ENCODE measurements at places on chromosomes 7 and 10.

GRCh38 chr10:123640016-123640535, 26.1 kb upstream of the GPR26 start:
- DNase-seq = no peak

DNA sequence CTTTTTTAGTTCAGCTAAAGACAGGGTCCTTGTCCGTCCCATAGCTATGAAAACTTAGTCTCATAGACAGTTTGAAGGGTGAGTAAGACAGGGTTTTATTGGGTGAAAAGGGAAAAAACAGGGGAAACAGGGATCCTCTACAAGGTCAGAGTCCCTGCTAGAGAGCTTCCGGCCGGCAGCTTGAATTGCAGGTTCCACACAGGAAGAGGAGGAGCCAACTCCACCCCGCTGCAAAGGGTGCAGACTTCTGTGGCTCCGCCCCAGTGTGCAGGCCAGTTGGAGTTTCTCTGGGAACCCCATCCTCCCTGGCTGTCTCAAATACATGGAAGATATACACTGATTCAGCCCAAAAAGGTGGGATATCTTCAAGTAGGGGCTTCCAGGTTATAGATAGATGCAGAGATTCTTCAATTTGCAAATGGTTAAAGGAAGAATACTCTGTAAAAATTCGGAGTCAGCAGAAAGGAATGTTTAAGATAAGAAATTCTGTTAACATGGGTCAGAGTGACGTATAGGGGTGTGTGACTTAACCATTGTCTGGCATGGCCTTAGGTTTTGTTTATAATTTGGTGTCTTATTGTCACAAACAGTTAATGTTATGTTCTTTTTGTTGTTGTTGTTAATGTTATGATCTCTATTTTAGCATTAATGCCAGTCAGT, 34.6 kb upstream of the HECW1 start:
- no peak for DNase-seq

DNA sequence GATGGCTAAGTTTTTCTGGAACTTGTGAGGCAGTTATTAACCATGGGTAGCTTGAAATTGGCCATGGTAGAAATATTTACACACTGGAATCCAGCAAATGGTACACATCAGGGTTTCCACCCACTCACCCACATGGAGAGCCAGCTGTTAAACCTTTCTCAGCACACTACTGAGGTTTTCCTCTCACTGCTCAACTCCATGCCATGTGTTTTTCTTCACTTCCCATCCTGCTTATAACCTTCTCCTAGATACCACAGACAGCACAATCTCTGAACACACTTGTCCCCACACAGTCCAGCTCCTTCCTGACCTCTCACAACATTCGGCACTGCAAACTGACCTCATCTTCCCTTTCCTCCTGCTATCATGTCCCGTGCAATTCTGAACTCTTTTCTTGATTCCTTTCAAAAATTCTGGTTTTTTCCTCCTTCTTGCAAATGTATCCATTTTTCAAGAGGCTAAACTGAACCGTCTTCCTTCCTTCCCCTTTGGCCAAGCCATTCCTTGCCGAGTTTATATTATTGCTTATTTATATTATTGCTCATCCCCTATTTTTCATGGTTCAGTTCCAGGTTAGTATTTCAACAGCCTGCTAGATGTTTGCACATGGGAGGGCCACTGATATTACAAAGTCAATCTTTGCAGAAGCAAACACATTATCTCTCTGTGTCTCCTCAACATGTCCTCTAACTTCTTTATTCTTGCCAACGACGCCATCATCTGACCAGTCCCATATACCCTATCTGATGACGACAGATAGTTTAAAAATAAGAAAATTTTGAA, 606.4 kb downstream of the SORCS1 start:
- DNase-seq = no peak

DNA sequence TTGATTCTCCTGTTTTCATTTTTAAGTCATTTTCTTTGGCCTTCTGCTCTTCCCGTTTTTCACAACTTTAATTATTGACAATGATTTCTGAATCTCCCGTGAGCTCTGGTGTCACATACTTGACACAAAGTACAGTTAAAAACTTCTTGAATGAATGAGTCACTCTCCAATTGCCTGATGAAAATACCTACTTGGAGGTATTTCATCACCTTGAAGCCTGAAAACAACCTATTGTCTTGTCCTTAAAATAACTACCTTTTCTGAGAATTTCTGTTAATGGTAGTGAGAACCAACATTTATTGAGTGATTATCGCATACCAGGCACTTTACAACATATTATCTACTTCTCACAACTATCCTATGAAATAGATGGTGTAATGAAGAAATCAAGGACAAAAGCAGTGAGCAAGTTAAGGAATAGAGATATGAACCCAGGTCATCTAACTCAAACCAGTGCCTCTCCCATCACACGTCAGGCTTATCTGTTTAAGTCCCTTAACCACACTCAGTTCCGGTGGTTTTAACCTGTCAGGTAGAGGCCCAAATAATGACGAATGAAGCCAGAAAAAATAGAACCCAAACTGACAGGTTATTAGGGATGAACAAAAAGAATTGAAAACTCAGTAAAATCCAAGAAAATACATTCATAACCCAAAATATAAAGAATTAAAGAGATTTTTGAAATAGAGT, 11.6 kb downstream of the BET1 start:
- no peak for DNase-seq

GRCh38 chr7:39709768-39710311, 86.5 kb downstream of the RALA start:
- DNase-seq = no peak

- no peak for DNase-seq
Measured at GRCh38 chr10:36493516-36493880, 631.9 kb upstream of the ANKRD30A start.

DNA sequence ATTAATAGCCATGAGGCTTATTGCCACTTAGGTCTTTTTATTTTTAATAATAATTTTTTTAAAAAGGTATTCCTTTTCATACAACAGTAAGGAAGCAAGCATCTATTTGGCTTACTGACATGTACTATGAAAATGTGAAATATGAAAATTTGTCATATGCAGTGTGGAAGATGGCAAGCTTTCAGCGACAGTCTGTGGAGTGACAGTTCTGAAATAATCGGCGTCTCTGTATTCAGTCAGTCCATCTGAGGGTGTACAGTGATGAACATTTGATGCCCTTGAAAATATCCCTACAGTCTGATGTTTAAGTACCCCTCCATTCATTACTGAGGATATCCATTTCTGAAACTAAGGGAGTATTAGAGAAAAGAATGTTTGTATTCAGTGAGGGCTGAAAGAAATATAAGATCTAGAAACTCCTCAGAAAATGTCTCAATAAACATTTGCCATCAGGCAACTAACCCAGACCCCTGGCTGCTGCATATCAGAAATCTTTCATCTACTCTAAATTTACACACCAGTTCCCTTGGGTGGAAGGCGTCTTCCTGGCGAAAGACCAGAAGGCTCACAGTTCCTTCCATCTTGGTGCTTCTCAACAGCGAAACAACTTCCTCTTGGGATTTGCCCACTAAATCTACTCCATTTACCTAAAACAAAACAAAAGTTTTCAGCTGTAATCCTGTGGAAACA, 440.6 kb downstream of the PARD3 start:
- no peak for DNase-seq

- DNase-seq = no peak
Measured at GRCh38 chr7:107387128-107387527, 82.7 kb upstream of the GPR22 start.

DNA sequence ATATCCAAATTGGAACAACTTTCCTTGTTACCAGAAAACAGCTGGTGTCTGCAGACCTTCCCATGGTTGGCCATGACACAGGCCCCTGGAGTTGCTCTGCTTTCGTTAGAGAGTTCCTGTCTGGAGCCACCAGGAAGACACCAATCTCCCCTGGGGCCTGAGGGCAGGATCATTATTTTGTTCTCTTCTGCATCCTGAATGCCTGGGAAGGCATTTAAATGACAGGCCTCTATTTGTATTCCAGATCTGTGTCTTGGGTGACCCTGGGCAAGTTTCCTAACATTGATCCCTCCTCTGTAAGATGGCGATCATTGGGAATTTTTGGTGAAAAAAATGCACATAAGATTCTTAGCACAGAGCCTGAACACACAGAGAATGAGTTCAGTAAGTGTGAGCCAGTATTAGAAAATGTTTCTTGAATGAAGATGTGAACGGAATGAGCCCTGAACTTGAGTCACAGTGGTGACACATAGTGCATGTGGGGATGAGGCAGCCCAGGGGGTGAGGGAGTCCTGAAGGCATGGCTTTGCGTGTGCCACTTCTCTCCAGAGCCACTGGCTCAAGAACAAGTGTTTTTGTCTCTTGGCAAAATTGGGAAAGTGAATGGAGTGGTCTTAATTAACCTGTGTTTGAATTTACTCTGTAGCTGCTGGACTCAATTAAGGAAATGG, 28.4 kb downstream of the BMPER start:
- DNase-seq = no peak

DNA sequence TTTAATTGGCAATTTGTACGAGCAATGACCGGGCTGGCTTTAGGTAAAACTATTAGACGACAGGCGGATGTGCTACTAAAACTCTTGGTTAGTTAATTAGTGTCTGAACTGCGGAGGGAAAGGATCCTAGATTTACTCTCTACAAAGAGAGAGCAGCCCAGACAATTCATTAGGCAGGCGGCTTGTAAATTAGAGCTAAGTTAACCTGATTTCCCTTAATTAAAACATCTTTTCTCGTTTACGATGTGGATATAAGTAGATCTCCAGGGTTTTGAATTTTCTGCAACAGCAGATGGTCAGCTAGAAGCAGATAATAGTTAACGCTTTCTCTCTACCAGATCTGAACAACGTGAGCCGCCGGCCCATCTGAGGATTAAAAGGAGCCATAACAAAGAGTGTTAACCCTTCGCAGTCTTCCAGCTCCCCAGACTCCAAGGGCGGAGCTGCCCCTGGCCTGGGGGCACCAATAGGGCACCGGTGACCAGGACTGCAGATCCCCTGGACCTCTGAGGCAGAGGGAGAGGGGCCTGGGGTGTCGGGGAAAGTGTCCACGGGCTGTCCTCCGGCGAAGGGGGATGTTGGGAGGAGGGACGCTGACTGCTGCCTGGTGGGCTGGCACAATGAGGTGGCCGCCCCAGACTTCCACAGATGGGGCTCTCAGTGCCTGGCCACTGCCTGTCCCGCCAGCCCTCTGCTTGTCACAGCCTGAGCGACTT, 6.3 kb upstream of the UNCX start:
- DNase-seq = no peak
